Stimulated activated CD8-positive, alpha-beta memory T cell treated with anti-CD3 and anti-CD28 coated beads, Interleukin-15, amount 100 ng/mL, for 1 hour (primary cell): ENCODE measurements at places on chromosomes 5 and 9.

GRCh38 chr5:141747152-141748141 lies 65.4 kb upstream of the ARAP3 start:
- DNase-seq = no peak

DNA sequence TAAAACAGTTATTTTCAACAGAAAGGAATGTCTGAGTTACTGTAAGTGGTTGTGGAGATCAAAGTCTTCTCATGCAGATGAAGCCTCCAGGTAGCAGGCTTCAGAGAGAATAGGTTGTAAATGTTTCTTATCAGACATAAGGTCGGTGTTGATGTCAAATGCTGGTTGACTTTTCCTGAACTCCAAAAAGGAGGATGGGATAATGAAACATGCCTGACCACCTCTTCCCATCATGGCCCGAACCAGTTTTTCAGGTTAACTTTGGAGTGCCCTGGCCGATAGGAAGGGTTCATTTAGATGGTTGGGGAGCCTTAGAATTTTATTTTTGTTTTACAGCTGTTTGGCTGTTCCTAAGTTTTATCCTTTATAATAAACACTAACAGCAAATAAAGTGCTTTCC lies 478.4 kb downstream of the ACTL7B start:
- no peak for DNase-seq

- DNase-seq = no peak
Observed at GRCh38 chr9:14412775-14413174, 98.8 kb upstream of the NFIB start.

DNA sequence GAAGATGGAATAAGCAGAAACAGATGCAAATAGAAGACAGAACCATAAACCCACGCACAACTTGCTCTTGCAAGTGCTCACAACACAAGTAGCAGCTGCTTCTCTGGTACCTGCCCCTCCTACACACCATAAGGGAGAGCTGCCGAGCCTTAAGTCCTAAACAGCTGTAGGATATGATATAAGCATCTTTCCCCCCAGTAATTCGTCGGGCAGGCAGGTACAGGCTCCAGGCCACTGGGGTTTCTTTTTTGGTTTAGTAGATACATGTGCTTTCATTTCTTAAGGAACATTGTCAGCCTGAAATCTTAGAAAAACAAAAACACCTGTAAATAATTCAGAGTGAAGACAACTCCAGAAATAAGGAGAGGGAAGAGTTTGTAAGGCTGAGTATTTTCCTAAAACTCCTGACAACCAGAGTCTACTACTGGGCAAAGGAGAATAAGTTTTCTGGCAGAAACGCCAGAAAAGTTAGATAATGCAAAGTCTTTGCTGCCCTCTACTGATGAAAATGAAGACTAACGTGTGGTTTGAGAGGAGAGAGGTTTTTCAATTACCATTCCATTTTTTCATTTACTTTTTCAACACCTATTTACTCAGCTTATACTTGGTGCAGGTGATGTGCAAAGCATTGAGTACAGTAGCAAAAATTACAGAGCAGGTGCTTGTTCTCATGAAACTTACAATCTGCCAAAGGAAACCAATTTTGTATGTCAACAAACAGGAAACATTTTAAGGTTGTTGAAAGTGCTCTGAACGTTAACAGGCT lies 20.1 kb upstream of the TCERG1 start:
- no peak for DNase-seq

DNA sequence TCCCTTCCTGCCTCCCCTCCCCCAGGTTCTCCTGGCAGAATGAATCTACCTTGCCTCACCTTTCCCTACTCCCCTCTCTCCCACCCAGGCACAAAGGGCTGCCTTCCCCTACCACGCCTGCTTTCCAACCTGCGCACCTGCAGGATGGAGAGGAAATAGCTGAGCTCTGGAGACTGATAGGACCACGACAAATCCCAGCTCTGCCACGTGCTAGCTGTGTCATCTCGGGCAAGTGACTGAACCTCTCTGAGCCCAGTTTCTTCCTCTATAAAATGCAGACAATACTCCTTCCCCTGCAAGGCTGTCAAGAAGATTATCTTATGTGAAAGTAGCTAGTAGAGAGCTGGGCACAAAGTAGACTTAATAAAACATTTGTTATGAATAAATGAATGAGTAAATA lies 31.2 kb upstream of the PTGS1 start:
- DNase-seq = no peak

DNA sequence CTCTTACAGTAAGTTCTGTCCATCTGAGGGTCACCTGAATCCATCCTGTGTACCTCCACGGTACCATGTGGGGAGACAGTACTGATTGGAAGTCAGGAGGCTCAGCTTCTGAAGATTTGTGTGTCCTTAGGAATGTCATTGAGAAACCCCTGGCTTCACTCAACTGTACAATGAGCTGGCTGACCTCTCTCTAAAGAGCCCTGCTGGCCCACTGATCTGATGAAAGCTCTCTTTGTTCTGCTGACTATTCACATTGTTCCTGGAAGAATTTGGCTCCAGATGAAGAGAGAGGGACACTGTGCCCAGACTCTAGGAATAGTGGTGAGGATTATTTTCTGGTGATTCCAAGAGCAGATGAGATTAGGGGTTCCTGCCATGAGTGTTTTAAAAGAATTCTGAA lies 141.2 kb downstream of the LURAP1L start:
- no peak for DNase-seq

DNA sequence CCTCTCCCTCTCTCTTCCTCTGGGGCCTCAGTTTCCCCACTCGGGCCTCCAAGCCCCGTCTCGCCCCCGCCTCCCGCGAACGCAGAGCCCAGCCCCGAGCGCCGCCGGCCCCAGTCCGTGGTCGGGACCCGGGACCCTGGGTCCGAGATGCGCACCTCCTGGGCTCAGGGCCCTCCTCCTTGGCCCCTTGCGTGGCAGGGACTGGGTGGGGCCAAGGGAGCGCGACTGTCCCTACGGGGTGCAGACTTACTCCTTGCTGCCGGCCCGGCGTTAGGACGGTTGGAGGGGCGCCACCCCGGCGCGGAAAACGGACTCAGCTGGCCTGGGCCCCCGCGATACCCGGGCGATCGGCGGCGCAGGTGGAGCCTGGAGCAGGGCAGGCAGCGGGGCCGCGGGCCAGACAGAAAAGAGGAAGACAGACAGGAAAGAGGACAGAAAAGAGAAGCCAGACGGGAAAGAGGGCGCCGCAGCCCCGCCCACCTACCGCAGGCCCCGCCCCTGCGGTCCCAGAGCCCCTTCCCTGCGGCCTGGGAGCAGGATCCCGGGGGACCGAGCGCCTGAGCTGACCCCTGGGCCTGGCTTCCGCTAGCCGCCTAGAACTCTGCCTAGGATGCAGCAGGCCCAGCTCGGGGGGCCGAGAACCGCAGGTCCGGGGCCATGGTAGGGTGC lies at the start of gene GBGT1:
Gene GBGT1, minus strand, starts transcription at position 411 of the 669 bp plus-strand sequence. CDS start 1,502 bp downstream, outside the sequence.
- no peak for DNase-seq
